ENCODE measurements at places on chromosomes 1 and 21.

GRCh38 chr1:94765958-94766357, 54.2 kb upstream of the SLC44A3 start:
- peaks cover 5% of the 10 kb centered on the region for H3K27me3 ChIP-seq
- no peak overlapping the region for H3K4me3 ChIP-seq
- peaks cover 5% of the 10 kb centered on the region for H3K4me1 ChIP-seq
- no peak for DNase-seq

GRCh38 chr1:54464031-54464476, 57.9 kb upstream of the SSBP3 start:
- no peak for DNase-seq
- H3K27ac ChIP-seq, result peak overlapping the region; percentile 26
- no peak overlapping the region for H3K4me3 ChIP-seq
- no peaks in the 10 kb centered on the region for H3K36me3 ChIP-seq
- H3K27me3 ChIP-seq, result peaks cover 14% of the 10 kb centered on the region

- no peak for DNase-seq
- peaks cover 2% of the 10 kb centered on the region for H3K27me3 ChIP-seq
- H3K27ac ChIP-seq, result peak overlapping the region; percentile 56
- peaks cover 67% of the 10 kb centered on the region for H3K4me1 ChIP-seq
- H3K4me3 ChIP-seq, result no peak overlapping the region
- H3K36me3 ChIP-seq, result no peaks in the 10 kb centered on the region
These were observed 26.8 kb downstream of the S100A6 start for GRCh38 chr1:153509036-153509435.

DNA sequence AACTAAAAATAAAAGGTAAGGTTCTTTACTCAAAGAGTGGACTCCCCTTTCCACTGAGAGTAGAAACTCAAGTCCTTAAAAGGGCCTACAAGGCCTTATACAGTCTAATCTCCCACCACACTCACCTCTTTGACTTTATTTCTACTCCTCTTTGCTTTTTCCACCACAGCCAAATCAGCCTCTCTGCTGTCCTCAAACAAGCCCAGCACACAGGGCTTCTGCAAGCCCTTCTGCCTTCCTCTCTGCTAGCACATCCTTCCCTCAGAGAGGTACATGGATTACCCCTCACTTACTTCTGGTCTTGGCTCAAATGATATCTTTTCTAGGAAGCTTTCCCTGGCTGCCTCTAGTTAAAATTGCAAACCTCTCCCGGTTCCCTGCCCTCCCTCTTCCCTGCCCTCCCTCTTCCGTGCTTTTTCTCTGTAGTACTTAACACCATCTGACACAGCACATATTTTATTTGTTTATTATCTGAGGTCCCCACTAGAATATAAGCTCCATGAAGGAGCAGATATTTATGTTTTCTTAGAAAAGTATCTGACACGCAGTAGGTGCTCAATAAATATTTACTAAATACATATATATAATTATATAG, 1.7 kb downstream of the LYST start:
- peak overlapping the region; percentile 73 for H3K27ac ChIP-seq
- peaks cover 51% of the 10 kb centered on the region for H3K4me1 ChIP-seq
- peaks cover 4% of the 10 kb centered on the region for H3K27me3 ChIP-seq
- peaks cover 6% of the 10 kb centered on the region for H3K36me3 ChIP-seq
- H3K4me3 ChIP-seq, result peak overlapping the region; percentile 92

Data from HFFc6 (cell line).